ENCODE measurements at places on chromosomes 5 and 9.
A peak's percentile ranks its signal among the peaks of the same experiment; 100 is the strongest.

GRCh38 chr5:132190161-132190817 lies 37.4 kb downstream of the P4HA2 start:
- peak; percentile 55 for DNase-seq

DNA sequence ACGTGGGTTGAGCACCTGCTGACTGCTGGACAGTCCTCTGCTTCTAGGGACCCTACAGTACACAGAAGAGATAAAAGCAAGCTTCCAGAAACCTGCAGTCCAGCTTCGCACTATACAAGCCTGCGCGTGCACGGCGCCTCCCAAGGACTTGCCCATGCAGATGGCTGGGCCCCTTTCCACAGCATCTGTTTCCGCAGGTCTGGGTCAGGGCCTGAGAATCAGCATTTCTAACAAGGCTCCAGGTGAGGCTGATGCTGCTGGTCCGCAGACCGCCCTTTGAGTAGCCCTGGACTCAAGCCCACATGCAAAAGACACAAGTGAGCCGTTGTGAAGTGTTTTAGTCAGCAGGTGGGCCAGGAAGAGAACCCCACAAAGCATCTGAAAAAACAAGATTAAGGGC lies 133.1 kb downstream of the HSD17B3 start:
- no peak for DNase-seq

GRCh38 chr9:108322326-108323098 lies 533.3 kb downstream of the ACTL7B start:
- no peak for DNase-seq

- no peak for DNase-seq
Observed at GRCh38 chr9:134358662-134359319, 32.5 kb downstream of the RXRA start.

GRCh38 chr5:43412156-43412555 lies at the start of gene CCL28:
Gene CCL28 (minus strand): TSS chr5:43412391. CDS start chr5:43412316, 75 bp downstream.
- DNase-seq, result no peak

GRCh38 chr5:76221311-76221710 lies 138.1 kb downstream of the SV2C start:
- DNase-seq, result no peak

- DNase-seq, result no peak
Observed at GRCh38 chr5:125485771-125486170, 739.3 kb upstream of the ZNF608 start.

GRCh38 chr9:11318946-11319345 lies 706.1 kb upstream of the PTPRD start:
- no peak for DNase-seq

DNA sequence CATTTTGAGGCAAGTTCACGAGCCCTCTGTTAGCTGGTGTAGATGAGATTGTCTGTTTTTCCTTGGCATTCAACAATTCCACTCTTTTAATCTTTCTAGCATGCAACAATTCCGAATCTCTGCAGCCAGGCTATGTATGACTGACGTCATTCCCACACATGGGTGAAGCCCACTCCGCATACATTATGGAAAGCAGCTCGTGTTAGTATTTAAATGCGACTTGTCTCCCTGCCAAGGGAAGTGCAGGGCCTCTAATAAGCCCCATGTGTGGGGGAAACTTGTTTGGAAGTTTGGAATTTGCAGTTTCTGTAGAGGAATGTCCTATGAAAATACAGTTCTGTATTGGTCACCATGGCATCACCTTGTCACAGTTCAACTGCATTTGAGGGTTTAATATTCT lies 146.0 kb upstream of the FBXL7 start:
- no peak for DNase-seq

GRCh38 chr9:78010445-78010844 lies 21.2 kb downstream of the GNAQ start:
- no peak for DNase-seq

DNA sequence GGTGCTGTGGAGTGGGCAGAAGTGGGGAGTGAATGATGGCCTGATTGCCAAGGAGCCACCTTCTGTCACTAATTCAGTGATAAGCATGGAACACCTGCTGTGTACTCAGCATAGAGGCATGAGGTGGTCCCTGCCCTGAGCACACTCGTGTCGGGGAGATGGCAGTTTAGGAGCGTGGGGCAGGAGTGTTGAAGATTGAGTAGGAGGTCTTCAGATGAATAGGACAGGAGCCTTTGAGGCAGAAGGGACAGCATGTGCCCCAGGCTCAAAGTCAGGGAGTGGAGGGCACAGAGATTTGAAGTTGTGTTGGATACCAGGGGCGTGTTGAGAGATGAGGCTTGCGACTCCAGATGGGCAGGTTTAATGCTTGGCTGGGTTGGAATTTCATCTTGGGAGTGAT lies 55.0 kb downstream of the ZNF618 start:
- no peak for DNase-seq

- no peak for DNase-seq
Observed at GRCh38 chr5:92401492-92401891, 1018.4 kb upstream of the ARRDC3 start.

GRCh38 chr9:132341177-132341840 lies 13.5 kb downstream of the SETX start:
- no peak for DNase-seq

DNA sequence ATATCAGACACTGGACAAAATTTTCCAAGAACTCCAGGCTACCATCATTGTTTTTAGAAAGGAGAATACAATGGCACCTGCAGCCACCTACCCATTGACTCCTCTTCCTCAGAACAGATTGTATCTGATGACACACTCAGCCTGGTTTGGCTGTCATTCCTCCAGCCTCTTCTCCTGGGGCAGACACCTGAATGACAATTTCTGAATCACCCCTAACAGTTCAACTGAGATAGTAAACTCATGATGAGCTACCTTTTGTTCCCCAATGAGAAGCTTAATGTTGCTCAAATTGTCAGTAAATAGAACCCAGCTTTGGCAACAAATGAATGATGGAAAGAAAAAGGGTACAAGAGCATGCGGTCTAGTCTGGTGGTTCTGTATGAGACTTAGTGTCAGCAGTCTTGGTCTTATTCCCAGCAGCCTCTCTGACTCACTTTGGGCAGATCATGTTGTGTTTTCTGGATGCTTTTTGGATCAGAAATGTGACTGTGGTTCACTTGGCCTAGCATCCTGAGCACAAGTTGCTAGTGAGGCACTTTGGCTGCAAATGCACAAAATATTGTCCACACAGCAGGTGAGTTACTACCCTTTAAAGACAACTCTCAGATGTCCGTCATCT lies 78.3 kb downstream of the MAMDC2 start:
- no peak for DNase-seq

DNA sequence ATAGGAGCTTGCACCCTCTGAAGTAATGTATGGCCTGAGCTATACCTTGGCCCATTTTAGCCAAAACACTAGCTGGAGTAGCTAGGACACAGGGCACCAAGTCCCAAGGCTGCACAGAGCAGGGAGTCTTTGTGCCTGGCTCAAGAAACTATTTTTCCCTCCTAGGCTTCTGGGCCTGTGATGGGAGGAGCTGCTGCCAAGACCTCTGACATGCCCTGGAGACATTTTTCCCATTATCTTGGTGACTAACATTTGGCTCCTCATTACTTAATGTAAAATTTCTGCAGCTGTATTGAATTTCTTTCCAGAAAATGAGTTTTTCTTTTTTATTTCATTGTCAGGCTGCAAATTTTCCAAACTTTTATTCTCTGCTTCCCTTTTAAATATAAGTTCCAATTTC lies 1099.2 kb downstream of the CDH18 start:
- no peak for DNase-seq
